Activated T-helper 9 cell treated with anti-CD3 and anti-CD28 coated beads, Interleukin-2, amount 50 U/mL, for 16 hours (primary cell): ENCODE measurements at places on chromosomes 11 and 22.

DNA sequence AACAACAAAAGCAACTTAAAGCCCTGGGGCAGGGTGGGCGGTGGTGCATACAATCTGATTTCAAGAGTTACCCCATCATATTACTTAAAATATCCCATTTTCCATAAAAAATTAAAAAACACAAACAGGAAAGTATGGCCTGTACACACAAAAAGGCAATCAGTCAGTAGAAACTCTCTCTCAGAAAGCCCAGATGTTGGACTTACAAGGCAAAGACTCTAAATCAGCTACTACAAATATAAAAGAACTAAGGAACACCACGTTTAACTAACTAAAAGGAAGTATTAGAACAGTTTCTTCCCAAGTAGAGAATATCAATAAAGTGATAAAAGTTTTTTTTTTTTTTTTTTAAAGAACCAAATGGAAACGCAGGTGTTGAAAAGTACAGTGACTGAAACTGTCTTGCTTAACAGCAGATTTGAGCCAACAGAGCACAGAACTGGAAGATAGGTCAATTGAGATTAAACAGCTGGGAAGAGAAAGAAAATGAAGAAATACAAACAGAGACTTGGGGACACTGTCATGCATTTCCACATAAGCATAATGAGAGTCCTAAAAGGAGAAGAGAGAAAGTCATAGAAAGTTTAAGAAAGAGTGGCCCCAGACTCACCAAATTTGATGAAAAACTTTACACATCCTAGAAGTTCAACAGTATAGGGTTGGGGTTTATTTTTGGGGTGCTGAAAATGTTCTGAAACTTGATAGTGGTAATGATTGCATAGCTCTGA, 8.6 kb downstream of the SC5D start:
- no peak for DNase-seq

DNA sequence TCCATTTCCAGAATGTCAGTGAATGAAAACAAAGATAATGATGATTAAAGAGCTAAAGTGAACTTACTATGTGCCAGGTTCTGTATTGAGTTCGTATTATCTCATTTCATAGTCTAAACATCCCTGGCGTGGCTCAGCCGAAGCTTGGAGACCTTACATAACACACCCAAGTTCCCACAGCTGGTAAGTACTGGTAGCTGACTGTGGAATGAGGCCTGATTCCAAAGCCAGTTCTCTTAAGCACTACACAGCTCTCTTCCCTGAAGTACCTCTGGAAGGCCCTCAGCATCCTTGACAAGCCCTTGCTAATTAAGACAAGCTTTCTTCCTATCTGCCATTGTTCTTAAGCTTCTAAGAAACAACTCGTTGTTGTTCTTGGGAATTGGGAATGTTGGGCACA, 28.6 kb upstream of the NCAM1 start:
- DNase-seq, result no peak

DNA sequence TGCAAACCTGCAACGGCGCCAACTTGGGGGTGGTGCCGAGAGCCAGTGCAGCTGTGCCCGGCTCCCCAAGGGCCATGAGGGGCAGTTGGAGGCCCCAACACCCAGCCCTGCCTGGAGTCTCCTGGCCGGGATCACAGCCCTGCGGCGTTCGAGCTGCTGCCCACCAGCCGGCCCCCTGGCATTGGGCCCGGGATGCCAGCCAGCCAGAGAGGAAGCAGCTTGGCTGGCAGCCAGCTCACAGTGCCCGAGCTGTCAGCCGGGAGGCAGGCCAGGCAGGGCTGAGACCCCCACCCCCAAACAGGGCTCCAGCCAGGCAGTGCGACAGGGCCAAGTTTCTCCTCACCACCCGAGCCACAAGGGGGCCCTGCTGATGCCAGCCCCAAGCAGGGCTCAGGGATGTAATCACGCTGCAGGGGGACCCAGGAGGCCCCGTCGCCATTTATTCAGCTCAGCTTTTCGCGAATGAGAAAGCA, 26.0 kb upstream of the TCF20 start:
- no peak for DNase-seq

DNA sequence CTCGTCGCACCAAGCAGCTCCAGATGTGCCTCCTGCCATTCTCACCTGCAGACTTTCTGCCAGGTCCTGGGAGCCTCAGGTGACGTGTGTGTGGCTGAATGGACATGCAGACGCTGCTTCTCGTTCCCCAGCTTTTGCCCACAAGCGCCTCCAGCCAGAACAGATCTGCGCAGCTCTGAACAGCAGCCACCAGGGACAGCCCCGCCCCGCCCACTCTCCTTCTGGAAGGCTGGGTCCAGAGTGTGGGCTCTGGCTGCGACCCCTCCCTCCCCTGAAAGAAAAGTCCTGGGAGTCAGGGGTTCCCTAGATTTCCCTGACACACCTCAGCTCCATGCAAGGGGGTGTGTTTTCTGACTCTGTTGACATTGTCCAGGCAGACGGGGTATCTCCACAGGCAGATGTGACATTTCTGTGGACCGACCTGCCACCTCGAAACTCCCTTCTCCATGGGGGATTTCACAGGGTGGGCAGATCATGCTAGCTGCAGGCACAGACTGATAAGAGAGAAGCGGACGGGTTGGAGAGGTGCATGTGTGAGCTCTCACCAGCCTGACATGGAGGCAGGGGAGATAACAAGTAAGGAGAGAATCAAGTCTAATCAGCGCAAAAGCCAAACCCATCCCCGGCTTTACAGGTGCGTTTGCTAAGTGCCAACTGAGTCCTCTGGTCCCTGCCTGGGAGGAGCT, 19.8 kb downstream of the SLCO2B1 start:
- no peak for DNase-seq

GRCh38 chr11:33731723-33732531, 4.3 kb downstream of the CD59 start:
- DNase-seq, result peak; percentile 17

DNA sequence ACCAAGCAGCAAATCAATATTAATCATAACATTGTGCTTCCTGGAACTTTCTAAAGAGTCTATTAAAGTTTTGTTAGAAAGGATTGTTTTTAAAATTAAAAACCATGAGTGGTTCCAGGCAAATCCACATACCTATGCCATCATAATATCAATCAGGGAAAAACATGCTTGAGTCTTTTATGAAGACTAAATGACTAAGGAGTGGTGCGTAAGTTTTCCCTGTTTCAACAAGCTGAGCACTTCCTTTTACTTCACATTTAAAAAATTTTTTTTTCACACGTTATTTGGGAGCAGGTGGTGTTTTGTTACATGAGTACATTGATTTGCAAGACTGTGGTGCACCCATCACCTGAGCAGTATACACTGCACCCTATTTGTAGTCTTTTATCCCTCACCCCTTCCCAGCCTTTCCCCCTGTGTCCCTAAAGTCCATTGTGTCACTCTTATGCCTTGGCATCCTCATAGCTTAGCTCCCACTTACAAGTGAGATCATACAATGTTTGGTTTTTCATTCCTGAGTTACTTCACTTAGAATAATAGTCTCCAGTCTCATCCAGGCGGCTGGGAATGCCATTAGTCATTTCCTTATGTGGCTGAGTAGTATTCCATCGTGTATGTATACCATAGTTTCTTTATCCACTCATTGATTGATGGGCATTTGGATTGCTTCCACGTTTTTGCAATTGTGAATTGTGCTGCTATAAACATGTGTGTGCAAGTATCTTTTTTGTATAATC, 1190.3 kb upstream of the RAG2 start:
- no peak for DNase-seq

DNA sequence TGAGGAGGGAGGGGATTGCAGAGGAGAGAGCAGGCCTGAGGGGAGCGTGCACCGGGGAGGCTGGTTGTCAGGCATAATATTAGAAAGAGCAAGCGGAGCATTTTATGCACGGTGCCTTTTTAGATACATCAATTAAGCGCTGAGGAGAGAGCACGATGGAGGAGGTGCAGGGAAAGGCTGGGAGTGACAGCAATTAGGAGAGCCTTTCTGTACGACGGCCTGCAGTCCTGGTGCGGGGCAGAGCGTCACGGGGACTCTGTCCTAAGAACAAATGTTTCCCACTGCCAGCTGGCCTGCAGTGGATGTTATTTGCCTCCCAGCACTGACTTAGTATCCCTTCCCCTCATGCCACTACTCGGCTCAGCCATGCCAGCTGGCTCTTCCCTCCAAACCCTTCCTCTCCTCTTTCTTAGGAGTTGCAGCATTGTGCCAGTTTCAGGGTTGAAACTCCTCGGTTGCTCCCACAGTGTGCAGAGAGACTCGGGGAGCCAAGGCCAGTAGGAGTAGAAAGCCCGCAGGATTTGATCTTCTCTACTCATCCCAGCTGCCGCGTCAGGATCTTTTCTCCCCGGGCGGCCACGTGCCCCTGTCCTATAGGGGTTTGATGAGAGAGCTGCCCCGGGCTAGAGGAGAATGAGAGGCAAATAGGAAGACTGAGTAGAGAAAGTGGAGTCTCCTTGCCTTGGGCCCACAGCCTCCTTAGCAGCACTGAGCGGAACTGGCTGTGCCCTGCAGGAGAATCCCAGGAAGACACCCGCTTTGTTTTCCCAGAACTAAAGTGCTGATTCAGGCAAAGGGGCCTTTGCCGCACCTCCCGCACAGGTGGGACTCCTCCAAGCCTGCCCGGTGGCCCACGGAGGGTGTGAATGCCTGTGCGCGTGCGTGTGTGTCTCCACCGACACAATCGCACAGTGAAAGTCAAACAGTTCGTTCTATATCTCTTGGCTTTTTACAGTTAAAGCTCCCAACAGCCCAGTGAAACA, 875.3 kb downstream of the NTM start:
- DNase-seq, result no peak

DNA sequence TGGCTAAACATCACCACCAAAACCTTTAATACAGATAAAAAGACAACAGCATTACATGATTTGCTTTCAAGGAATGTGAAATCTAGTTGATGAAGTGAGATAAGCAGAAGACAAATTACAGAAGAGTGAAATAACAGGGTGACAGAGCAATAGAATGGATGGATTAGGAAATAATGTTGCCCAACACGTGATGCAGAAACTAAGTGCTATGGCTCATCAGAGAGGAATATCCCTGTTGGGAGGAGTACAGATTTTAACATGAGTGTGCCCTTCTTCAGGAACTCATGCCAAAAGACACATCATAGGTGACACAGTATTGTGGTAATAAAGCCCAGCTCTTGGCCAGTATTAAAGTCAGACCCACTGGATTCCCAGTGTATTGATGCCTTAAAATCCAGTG, 176.6 kb upstream of the RAG2 start:
- no peak for DNase-seq
